ENCODE measurements at places on chromosomes 6 and 20.

GRCh38 chr6:113595911-113596376, 261.2 kb upstream of the MARCKS start:
- DNase-seq: no peak

GRCh38 chr20:62738025-62738881, 29.6 kb downstream of the NTSR1 start:
- DNase-seq: no peak

DNA sequence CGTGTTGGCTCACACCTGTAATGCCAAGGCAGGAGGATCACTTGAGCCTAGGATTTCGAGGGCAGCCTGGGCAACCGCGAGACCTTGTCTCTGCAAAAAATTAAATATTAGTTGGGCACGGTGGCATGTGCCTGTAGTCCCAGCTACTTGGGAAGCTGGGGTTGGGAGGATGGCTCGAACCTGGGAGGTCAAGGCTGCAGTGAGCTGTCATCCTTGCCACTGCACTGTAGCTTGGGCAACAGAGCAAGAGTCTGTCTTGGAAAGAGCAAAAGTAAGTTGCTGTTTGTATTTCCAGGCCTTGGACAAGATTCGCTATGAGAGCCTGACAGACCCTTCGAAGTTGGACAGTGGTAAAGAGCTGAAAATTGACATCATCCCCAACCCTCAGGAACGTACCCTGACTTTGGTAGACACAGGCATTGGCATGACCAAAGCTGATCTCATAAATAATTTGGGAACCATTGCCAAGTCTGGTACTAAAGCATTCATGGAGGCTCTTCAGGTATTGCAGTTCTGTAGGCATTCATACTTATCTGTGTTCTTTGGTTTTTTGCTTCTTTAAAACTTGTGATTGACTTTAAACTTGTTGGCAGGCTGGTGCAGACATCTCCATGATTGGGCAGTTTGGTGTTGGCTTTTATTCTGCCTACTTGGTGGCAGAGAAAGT, 2.3 kb downstream of the HSP90AB1 start:
- DNase-seq: no peak

DNA sequence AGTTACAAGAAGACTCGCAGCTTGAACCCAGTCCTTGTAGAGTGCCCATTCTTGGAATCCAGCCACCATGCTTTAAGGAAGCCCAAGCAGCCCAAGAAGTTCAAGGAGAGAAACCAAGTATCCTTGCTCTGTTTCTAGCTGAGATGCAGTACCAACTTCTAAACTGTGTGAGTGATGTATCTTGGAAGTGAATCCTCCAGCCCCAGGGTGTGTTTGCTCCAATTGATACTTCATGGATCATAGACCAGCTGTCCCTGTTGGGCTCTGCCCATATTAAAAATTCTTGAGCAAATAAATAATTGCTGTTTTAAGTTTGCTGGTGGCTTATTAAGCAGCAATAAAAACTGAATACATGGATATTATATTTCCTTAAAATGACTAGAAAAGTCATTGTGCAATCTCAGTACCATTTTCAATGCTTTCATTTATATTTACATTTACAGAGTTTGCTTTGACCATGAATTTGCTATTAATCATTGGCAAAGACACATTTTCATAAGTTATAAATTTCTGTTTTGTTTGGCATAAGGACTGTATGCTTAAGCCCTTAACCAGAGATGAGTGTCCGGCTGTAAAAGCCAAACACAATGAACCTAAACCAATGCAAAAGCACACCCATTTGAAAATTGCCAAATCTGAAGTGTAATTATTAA, 9.2 kb downstream of the SPTLC3 start:
- DNase-seq: peak; percentile 84

DNA sequence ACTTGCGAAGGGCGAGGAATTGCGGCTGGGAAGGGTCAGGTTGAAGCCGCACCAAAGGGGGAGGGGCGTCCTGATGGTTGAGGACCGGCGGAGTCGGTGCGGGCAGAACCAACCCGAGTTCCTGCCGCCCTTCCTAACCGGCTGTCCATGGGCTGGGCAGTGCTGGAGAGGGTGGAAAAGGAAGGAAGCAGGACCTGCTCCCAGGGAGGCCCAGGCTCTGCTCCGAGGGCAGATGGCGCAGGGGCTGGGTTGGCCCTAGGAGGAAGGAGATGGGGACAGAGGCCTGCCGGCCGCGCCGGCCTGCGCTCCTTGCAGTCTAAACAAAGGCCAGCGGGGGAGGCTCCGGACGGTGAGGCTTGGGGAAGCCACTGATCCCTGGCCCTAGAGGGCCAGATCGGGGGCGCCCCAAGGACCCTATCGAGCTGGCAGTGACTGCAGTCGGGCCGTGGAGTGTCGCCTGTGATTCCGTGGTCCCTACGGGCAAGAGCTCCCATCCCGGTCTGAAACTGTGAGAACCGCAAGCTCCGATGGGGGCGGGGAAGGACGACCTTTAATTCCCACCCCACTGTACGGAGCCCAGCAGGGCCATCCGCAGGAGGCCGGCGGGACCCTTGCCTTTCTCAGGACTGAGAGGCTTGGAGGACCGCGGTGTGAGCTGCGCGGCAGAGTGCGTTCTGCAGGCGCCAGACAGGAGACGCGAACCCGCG, 39.4 kb downstream of the YTHDF1 start:
- DNase-seq: no peak

- no peak for DNase-seq
These were observed 12.9 kb downstream of the RPS6KA2 start for GRCh38 chr6:166614171-166614583.

DNA sequence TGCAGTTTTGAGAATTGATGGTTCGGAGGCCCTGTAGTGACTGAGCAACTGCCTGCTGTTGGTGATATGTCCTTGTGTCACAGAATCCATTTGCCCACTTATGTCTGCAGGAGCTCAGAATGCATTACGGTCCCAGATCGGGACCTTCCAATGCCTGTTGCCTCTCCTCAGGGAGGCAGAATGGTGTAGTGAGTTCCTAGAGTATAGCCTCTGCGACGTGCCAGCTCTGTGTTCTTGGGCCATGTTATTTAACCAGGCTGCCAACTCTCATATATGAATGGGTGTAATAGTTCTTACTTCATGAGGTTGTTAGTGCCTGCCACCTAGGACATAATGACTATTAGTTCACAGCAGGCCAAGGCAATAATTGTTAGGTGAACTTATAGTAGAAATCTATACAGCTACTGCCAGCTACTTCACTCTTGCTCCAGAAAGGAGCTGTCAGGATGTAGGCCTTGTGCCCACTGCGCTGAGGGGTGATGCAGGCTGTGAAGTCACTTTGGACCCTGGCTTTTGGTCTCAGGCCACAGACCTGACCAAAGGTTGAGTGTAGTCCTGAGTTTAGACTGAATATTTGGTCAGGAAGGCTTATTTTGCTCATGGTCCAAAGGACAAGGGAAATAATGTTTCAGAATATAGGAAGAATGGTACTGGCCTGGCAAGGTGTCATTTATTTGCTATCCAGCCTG, 82.1 kb downstream of the ASXL1 start:
- DNase-seq: no peak

- DNase-seq: no peak
These were observed 73.2 kb upstream of the CNKSR3 start for GRCh38 chr6:154583546-154584188.

Data from NCI-H1417 treated with DMSO at 0.1 percent for 48 hours (cell line).